ENCODE measurements at places on chromosomes 12 and 14.

GRCh38 chr12:119072440-119072839 is 91.1 kb downstream of the SRRM4 start:
- no peak for DNase-seq

GRCh38 chr14:97137705-97138104 is 340.5 kb downstream of the VRK1 start:
- DNase-seq, result no peak

- DNase-seq, result no peak
Observed at GRCh38 chr14:101032433-101032832, 128.9 kb upstream of the RTL1 start.

- DNase-seq, result no peak
Observed at GRCh38 chr12:10067942-10068341, 30.8 kb downstream of the CLEC1A start.

DNA sequence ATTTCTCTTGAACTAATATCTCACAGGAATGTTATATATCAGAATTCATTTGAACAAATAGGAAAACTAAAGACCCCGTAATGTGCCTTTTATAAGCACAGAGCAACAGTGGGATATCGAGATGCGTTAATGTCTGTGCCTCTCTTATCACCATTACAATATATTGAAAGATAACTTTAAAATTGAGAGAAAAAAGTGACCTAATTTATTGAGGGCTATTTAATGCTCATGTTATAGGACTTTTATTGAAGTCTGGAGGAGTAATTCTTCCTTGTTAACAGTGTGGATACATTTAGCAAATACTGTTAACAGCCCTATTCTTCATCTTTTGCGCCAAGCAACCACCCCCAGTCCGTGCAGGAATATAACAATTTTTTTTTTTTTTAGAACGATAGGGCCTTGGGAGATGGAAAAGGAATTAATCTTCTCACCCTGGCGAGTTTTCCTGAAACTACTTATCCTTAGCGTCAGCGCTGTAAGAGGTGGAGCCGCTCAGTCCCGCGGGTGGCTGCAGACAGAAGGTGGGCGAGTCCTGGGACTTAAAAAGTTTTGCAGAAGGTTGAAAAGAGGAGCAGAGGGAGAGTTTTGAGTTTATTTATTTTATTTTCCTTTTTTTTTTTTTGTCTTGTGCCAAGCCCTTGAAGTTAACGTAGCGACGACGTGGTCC is 11.0 kb downstream of the FOXG1 start:
- DNase-seq, result no peak

- DNase-seq, result no peak
Observed at GRCh38 chr12:86122846-86123468, 133.2 kb downstream of the MGAT4C start.

DNA sequence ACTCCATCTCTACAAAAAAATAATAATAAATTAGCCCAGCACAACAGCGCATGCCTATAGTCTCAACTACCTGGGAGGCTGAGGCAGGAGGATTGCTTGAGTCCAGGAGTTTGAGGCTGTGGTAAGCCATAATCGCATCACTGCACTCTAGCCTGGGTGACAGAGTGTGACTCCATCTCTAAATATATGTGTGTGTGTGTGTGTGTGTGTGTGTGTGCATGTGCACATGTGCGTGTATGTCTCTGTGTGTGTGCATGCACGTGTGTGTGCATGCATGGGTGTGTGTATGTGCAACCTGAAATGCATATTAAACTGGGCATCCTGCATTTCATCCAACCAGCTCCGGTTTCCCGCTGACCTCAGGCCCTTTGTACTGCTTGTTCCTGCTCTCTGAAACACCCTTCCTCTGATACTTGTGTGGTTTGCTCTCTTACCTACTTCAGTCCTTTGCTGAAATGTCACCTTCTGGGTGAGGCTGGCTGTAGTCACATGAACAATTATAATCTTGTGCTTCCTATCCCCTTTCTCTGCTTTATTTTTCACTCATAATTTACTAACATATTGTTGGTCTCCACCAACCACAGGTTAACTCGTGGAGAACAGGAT is 46.9 kb downstream of the PHLDA1 start:
- no peak for DNase-seq

DNA sequence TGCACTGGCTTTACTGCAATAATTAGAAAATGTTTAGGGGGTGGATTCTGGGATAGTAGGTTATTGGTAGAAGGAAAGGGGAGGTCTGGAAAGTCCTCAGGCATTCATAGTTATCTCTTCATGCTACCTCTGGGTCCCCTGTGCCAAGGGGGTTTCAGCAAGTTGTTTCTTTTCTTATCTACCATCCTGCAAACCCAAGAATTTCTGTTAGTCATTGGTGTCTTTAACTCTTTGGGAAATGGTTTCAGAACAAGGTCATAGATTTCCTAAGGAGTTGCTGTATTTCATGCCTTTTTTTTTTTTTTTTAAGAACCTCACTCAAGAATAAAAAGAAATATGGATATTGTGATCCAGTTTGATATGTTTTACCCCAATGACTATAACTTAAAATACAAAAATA is 63.6 kb downstream of the SLC4A8 start:
- DNase-seq, result no peak

DNA sequence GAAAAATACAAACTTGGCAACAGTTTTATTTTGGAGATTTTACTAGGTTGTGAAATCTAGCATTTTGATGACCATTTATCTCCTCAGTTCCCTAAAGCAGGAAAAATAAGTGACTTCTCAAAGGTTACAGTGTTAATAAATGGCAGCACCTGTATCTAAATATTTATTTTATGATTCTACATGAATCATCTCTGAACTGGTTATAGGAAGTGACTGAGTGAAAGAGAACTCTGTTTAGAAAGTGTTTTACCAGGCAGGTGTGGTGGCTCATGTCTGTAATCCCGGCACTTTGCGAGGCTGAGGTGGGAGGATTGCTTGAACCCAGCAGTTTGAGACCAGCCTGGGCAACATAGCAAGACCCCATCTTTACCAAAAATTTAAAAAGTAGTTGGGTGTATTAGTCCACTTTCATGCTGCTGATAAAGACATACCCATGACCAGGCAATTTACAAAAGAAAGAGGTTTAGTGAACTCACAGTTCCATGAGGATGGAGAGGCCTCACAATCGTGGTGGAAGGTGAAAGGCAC is 26.3 kb downstream of the MIPOL1 start:
- no peak for DNase-seq

GRCh38 chr12:27055966-27056365 is 26.4 kb downstream of the C12orf71 start:
- DNase-seq, result no peak

GRCh38 chr12:123902821-123903220 is 69.8 kb downstream of the CCDC92 start:
- DNase-seq, result no peak

DNA sequence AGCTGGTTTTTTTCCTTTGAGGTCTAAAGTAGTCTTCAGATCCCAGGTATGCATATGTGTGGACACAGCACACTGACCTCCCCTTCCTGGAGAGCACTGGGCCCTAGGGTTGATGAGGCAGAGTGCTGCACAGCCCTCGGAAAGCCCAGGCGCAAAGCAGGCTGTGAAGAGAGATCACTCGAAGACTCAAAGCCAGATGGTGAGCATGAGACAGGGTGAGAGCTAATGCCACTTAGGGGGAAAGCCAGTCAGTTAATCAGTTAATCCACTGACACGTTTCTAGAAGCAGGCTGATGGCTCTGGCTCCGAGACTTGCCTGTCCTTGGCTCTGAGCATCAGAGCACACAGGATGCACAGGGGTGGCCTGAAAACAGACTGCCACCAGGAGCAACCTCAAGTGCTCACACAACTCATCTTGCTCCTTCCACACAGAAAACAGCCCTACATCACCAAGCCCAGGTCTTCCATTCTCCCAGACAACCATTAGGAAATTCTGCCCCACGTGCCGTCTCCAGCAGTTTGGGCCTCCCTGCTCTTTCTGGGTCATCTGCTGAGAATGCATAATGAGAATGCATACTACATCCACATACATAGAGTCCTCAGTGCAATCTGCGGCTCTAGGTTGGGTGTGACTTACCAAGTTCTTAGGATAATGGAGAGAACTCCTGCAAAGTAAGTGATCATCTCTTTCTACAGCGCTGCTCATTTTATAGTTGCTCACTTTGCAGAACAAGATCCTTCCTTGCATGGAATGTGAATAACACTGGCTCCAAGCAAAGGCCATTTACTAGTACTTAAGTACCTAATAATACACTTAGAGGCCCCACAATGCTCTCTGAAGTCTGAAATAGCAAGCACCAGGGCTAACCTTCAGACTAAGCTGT is 12.0 kb downstream of the AQP6 start:
- no peak for DNase-seq

- DNase-seq, result no peak
Observed at GRCh38 chr12:87413784-87414183, 615.4 kb downstream of the C12orf50 start.

GRCh38 chr14:81366214-81366613 is 33.9 kb downstream of the STON2 start:
- no peak for DNase-seq

DNA sequence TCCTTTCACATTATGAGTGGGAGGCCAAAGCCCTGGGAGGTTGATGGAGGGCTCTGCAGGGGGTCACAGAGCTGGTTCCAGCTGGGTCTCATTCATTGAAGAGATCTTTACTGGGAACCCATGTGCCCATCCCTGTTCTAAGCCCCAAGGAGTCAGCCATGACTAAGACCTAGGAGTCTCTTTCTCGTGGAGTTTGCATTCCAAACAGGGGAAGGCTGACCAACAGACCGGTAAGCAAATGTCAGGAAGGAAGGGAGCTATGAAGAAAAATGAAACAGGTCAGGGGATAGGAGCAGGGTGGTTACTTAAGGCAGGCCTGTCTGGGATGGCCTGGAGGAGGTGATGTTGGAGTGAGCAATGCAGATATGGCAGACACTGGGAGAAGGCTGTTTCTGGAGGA is 31.5 kb downstream of the SYNDIG1L start:
- DNase-seq, result no peak

- no peak for DNase-seq
Observed at GRCh38 chr14:68927956-68928675, 51.0 kb downstream of the ACTN1 start.

DNA sequence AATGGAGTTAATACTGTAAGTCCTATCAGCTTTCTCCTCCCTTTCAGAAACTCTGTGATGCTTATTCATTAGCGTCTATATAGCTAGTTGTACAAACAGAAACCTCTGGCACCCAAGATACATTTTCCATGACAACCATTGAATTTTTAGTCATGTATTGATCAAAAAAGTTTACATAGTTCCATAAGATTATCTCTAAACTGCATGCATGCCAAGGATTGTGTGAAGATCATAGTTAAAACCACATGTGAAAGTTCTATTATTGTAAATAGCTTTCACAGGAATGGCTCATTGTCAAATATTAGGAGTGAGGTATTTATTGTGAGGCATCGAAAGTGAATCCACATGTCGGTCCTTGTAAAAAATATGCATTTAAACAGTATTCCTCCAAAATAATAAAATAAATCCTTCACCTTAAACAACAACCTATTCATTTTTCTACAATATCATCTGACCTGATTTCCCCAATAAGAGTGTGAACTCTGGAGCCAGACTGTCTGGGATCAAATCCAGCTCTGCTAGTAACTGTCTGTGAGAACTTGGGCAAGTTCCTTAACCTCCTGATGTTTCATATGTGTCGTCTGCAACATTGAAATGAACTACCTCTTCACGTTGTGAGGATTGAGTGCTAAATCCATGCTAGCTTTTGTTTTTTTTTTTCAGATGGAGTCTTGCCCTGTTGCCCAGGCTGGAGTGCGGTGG is 10.6 kb upstream of the CDKL1 start:
- no peak for DNase-seq

GRCh38 chr12:53286448-53286847 is 8.9 kb upstream of the PFDN5 start:
- no peak for DNase-seq

DNA sequence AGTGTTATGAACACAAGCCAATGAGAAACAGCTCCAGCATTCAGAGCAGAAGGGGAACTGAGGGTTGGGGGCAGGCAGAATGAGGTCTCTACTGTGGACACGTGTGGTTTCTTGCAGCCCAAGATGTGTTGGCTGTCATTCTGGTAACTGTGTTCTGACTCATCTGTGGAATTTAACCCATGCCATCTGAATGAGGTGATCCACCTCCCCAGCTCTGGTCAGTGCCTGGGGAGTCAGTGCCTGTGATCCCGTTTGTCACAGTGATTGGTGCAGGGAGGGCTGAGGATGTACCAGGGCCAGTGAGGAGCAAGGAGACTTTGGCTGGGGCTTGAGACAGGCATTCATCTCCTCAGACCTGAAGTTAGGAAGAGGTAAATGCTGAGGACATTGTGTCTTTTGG is 216.8 kb downstream of the MSRB3 start:
- no peak for DNase-seq

DNA sequence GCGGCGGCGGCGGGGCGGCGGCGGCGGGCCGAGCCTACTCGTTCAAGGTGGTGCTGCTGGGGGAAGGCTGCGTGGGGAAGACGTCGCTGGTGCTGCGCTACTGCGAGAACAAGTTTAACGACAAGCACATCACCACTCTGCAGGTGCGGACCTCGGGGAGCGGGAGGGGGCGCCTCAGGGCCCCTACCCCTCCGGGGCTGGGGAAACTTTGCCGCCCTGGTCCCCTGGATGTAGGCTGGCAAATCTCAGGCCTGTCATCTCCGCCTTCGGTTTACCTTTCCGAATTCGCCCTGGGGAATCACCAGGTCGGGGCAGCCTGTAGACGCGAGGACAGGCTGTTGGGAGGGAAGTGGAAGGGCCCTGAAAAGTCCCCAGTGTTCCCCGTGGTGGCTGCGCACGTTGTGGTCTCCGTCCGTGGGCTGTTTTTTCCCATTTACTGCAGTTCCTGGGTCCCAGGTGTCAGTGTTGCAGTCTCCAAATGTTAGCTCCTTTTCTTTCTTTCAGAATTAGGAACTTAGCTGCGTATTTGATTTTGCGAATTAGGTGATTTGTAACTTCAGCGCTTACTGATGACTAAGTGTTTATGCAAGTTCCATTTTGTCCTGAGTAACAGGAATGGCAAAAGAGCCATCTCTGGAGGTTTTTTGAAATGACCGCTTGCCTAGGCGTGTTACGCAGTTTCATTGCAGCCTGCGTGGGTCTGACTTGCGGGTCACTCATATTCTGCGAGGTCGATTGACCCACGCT is 656 bp downstream of the RAB21 start:
- peak; percentile 91 for DNase-seq

DNA sequence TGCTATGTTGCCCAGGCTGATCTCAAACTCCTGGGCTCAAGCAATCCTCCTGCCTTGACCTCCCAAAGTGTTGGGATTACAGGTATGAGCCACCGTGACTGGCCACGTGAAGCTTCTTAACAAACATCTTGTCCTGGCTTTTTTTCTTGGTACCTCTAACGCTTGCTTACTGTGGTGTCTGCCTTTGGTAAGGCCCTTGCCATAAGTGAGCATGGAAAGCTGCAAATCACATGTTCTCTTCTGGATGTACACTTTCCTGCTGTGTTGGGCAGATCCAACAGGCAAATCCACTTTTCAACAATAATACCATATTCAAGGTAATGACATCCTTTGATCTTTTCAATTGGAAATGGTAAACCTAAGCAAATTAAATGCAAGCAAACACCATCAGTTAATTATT is 54.6 kb downstream of the ARF6 start:
- DNase-seq, result peak; percentile 29

- no peak for DNase-seq
Observed at GRCh38 chr12:109567296-109567695, 6.0 kb downstream of the MMAB start.

All from lower leg skin (tissue), 4 donors.